SK-N-DZ (cell line): ENCODE measurements at places on chromosomes 1 and 21.
A peak's percentile ranks its signal among the peaks of the same experiment; 100 is the strongest.

GRCh38 chr1:34690269-34690668, 64.6 kb upstream of the GJB5 start:
- DNase-seq: no peak

- no peak for DNase-seq
These were observed 106.7 kb downstream of the SCMH1 start for GRCh38 chr1:41135196-41135947.

- DNase-seq: no peak
These were observed 5.0 kb upstream of the PDC start for GRCh38 chr1:186465946-186466345.

DNA sequence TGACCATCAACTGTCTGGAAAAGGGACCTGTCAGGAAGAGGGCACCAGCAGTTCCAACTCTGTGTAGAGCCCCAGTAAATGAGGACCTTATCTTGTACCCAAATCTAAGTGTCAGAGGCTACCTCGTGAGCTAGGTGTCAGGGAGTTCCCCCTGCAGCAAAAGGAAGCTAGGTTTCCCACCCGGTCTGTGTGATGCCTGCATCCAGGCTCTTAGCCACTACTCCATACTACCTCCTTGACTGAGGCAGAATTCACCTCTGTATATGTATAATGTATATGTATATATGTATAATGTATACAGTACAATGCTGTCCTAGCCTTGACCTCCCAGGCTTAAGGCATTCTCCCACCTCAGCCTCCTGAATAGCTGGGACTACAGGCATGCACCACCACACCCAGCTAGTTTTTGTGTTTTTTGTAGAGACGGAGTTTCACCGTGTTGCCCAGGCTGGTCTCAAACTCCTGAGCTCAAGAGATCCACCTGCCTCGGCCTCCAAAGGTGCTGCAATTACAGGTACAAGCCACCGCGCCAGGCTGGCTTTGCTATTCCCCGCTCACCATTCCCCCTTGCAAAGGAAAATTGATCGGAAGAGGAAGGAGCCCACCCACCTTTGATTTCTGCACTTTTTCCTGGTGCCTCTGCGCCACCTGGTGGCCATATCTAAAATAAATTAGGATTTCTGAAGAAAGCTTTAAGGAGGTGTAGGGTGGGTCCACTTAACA, 15.7 kb upstream of the LUZP1 start:
- DNase-seq: peak; percentile 58

GRCh38 chr1:89598450-89599331, 34.2 kb upstream of the LRRC8C start:
- peak; percentile 32 for DNase-seq

- DNase-seq: no peak
These were observed 39.4 kb downstream of the DMRTB1 start for GRCh38 chr1:53498555-53499131.

GRCh38 chr21:41664881-41665765, 101.7 kb downstream of the RIPK4 start:
- DNase-seq: no peak

DNA sequence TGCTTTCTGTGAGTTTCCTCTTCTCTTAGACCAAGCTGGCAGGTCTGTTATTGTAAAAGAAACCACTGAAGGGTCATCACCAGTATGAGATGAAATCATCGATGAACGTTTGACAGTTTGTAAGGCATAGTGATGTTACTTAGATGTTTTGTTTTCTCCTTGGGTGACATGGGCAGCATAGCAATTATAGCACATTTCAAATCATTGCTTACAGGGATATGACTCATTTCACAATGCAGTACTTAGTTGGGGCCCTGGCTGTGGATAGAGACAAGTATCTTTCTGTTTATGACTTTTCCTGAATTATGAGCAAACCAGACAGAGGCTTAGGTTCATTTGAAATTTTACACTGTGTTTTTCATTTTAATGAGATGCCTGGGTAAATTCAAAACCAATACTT, 313.0 kb downstream of the RWDD3 start:
- DNase-seq: no peak
